NCI-H2171 treated with DMSO at 0.1 percent for 48 hours (cell line): ENCODE measurements at places on chromosomes 1 and 21.

- no peak for DNase-seq
Observed at GRCh38 chr1:228445490-228445842, 28.8 kb upstream of the TRIM17 start.

DNA sequence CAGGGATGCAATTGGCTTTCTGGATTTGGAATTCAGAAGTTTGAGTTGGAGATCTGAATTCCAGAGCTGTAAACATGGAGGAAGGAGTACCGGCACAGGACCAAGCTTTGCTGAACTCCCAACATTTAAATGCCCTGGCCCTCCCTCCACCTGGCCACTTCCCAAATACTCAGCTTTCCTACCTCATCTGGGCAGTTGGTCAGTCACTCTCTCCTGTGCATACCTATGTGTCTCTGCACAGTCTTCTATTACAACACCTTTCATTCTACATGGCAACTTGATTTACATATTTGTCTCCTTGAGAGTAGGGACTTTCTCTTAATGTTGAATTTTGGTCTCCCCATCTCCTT is 6.1 kb upstream of the KHDRBS1 start:
- DNase-seq: no peak

DNA sequence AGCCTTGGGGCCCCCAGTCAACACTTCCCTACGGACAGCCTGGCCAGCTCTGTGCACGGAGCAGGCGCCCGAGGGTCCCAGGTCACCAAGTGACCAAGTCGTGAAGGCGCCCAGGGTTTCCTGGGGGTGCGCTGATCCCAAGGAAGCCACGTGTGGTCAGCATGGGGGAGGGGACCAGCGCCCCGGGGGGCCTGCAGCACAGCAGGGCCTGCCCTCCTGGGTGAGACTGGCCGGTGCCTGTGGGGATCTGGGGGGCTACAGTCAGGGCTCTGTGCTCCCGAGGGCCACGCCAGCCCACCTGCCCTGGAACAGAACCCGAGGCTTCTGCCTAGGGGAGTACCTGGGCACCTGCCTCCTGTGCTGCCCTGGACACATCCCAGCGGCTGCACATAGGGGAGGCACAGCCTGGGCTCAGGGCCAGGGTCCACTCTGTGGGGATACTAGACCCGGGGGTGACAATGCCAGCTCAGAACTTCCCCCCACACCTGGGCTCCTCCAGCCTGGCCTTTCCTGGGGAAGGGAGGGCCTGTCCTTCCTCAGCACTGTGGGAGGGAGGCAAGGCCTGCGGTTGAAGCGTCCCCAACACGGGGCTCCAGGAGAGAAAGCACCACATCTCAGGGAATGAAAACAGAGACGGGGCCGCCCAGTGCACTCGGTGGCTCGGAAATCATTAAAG is 6.2 kb upstream of the POFUT2 start:
- DNase-seq: no peak

GRCh38 chr1:44543786-44544185 is 130.5 kb downstream of the TMEM53 start:
- no peak for DNase-seq

GRCh38 chr1:17574516-17574915 is 35.0 kb downstream of the ARHGEF10L start:
- no peak for DNase-seq

- no peak for DNase-seq
Observed at GRCh38 chr1:167631936-167632614, 2.0 kb downstream of the RCSD1 start.

DNA sequence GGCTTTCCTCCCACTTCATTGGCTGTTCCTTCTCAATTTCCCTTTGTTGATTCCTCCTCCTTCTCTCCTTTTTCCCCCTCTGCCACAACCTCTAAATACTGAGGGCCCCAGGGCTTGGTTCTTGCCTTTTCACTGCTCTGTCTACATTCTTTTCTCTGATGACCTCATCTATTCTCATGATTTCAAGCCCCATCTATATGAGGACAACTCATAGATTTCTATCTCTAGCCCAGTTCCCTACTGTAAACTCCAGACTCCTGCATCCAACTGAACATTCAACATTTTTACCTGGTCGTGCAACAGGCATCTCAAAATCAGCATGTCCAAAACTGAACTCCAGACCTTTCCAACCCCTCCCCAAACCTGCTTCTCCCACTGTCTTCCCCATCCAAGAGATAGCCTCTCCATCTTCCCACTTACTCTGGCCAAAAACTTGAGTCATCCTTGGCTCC is 11.5 kb upstream of the SLC9A1 start:
- no peak for DNase-seq

DNA sequence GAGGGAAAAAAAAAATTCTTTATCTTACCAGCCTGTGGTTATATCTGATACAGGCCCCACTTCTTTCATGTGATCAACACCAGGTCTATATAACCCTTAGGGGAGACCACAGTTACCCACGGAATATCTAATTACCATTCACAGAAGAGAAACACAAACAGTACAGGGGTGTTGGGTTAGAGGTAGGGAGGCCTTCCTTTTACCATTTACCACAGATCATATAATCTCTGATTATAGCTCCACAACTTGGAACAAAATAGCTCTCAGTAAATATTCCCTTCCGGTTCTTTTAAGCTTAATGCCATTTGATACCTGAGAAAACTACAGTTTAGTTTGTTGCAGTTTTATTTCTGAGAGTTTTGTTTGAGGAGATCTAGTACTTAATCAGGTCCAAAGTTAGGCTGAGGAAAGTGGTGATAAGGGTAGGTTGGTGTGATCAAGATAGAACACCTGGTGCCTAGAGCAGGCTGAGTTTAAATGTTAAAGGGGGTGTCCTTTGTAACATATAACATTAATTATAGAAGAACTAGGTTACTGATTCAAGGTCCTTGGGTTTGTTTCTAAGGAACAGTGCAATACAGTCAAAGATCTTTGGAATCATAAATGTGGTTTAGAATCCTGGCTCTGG is 14.1 kb downstream of the EPB41 start:
- peak; percentile 29 for DNase-seq

DNA sequence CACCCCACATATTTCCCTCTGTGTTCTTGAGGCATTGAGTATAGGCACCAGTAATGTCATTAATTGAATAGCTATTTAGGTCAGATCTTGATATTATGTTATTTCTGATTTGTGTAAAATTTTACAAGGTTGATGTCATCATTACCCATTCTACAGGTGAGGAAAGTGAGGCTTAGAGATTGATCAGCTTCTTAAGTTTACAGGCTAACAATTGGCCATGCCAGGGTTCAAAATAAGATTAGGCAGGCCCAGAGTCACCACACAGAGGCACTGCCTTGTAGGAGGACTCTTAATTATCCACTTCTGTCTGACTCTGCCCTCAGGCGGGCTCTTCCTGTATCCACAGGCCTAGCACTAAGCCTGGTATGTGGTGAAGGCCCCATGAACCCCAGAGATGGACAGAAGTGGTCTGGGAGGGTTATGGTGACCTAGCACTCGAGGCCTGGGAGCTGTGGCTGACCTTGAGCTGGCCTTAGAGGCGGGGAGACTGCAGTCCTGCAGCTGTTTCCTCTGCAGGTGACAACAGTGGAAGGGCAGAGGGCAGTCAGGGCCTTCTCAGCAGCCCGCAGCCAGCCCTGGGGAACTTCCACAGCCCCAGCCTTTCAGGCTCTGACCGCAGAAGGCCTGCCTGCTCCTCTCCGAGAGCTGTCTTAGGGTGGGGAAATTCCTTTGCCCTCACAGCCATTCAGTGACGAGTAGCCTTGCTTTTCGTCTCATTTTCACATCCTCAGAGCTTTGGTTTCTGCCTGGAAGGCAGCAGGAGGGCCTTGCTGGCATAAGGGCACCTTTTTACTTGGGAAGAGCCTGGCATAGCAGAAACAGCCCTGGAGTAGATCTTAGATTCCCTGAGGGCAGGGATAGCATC is 12.2 kb downstream of the ZDHHC18 start:
- no peak for DNase-seq

GRCh38 chr1:24939675-24940193 is 9.7 kb upstream of the RUNX3 start:
- DNase-seq: peak; percentile 73

GRCh38 chr1:29682171-29682918 is 446.0 kb downstream of the PTPRU start:
- DNase-seq: peak; percentile 86

DNA sequence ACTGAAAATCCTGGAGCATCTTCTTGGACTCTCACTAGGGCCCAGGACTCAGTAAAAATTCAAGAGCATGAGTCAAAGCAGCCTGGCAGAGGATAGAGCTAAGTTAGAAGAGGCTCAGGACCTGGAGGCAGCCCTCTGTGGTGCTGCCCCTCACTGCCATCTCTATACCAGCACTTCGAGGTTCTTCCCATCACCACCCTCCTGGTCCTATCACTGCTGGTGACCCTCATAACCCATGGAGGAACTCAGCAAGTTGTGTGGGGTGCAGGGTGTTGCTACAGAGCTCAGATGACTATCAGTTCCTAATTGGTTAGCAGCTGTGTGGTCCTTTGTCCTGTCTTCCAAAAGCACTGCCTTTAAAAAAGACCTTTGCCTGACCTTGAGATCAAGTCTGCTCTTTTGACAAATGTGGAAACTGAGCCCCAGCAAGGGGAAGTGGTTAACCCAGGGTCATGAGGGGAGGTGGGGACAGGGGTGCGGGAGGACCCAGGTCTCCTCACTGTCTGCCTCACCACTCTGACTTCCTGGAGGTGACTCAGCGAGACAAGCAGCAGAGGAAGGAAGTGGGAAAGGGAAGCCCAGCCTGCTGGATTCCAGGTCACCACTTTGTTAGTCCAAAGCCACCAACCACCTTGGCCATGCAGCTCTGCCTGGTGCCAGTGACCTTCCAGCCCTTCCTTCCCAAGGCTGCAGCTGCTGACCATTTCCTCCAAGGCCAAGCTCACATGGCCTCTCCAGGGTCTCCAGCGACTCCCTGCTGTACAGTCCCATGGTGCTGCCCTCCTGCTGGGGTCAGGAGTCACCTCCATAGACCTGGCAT is 199.4 kb upstream of the EDN2 start:
- DNase-seq: no peak

DNA sequence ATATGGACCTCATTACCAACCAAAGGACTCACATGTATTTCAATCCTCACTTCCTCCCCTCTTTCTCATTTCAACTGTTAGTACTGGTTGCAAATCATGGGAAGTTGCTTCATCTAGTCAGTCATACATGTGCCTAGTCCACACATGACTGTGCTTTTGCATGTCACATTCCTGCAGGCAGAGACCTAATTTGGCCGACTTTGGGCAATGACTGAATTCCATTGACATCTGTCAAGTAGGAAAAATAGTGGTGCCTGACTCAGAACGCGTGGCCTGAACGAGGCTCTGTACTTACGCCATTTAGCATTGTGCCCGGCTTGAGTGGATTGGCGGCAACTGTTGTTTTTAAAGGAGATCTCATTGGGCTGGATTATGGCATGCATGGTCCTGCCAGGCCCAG is 18.0 kb downstream of the PTPRU start:
- no peak for DNase-seq

DNA sequence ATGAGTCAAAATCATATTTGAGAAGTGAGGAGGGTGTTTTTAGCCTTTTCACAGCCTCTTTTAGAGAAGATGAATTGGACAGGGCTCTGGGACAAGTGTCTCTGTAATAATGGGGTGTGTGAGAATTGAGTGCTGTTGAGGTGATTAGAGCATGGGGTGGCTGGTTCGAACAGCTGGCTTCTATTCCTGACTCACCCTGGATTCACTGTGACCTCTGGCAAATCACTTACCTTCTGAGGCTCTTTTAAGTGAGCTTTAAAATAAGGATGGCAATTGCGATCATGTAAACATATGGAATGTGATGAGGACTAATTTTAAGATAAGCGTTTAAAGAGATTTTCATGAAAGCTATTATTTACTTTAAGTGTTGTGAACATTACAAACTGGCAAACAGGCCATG is 243.4 kb downstream of the ADGRL2 start:
- DNase-seq: peak; percentile 22
